Left ventricle myocardium inferior (tissue), 1 donor: ENCODE measurements at places on chromosomes 16 and 17.

DNA sequence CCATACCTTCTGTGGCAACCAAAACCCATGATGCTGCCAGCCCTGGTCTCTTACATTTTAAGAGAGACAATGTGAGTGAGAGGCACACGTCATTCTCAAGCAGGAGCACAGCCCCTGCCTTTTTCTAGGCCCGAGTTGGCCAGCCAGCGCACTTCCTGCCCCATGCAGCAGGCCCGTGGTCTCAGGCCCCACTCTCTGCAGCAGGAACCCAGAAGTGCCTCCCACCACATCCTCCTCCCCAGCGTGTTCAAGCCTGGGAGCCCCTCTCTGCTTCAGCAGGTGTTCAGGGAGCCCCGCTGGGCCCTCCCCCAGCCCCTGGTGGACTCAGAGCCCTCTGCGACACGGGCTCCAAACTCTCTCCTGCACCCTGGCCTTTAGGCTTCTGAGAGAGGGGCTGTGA lies 30.5 kb downstream of the ITGAE start:
- no peak overlapping the region for H3K27ac ChIP-seq
- no peaks in the 10 kb centered on the region for H3K4me1 ChIP-seq
- DNase-seq = no peak
- H3K4me3 ChIP-seq = no peak overlapping the region

DNA sequence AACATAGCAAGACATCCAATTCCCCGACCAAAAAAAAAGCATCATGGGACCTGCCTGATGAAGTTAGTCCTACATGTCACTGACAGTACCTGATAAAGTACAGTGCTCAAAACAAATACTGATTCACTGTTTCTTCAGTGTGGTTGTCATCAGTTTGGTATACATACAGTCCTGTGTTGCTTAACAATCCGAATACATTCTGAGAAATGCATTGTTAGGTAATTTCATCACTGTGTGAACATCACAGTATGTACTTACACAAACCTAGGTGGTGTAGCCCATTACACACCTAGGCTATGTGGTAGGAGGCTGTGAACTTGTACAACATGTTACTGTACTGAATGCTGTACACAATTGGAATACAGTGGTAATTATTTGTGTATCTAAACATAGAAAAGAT lies 19.0 kb upstream of the FA2H start:
- H3K27ac ChIP-seq = no peak overlapping the region
- no peak overlapping the region for H3K4me3 ChIP-seq
- peaks cover 63% of the 10 kb centered on the region for H3K27me3 ChIP-seq
- no peak for DNase-seq

GRCh38 chr17:75063201-75063600 lies 16.2 kb downstream of the KCTD2 start:
- peaks cover 45% of the 10 kb centered on the region for H3K36me3 ChIP-seq
- no peak overlapping the region for H3K27ac ChIP-seq
- DNase-seq = no peak
- H3K4me3 ChIP-seq = no peak overlapping the region

DNA sequence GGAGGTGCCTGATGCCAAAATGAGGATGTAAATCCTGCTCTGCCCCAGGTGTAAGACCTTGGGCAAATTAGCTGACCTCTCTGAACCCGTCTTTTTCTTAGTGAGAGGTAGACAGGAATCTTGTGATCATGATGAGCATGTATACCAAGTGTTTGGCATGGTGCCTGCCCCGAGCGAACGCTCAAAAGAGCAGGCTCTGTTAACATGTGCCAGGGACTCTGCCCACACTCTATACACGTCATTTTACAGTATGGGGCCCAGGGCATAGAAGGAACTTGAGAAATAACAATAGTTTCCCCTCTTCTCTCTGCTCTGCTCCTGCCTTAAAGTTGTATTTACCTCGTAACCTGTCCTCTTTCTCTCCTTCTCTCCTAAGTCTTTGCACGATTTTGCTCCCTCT lies 9.3 kb upstream of the MAF start:
- H3K27me3 ChIP-seq = peaks cover 47% of the 10 kb centered on the region
- no peak for DNase-seq
- H3K36me3 ChIP-seq = no peaks in the 10 kb centered on the region
- no peak overlapping the region for H3K4me3 ChIP-seq
- H3K27ac ChIP-seq = no peak overlapping the region

DNA sequence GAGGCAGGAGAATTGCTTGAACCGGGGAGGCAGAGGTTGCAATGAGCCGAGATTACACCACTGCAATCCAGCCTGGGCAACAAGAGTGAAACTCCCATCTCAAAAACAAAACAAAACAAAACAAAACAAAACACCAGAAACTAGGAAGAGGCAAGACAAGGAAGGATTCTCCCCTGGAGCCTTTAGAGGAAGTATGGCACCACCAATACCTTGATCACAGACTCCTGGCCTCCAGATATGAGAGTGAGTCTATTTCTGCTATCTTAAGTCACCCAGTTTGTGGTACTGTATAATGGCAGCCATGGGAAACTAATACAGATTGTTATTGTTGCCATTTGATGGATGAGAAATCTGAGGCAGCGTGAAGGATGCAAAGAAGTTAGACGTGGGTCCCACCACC lies 14.6 kb upstream of the CPPED1 start:
- H3K27ac ChIP-seq = no peak overlapping the region
- no peak overlapping the region for H3K4me3 ChIP-seq
- no peaks in the 10 kb centered on the region for H3K4me1 ChIP-seq
- H3K27me3 ChIP-seq = peaks cover 12% of the 10 kb centered on the region
- H3K36me3 ChIP-seq = no peaks in the 10 kb centered on the region

- peak overlapping the region; percentile 24 for H3K4me3 ChIP-seq
- no peak for DNase-seq
- H3K27ac ChIP-seq = peak overlapping the region; percentile 67
- peaks cover 16% of the 10 kb centered on the region for H3K4me1 ChIP-seq
Observed at GRCh38 chr17:58337210-58337599, 8.6 kb upstream of the TSPOAP1 start.

- H3K27me3 ChIP-seq = no peaks in the 10 kb centered on the region
- no peak for DNase-seq
- H3K36me3 ChIP-seq = peaks cover 25% of the 10 kb centered on the region
- H3K4me3 ChIP-seq = no peak overlapping the region
- peaks cover 54% of the 10 kb centered on the region for H3K4me1 ChIP-seq
Observed at GRCh38 chr17:79001190-79002020, 8.2 kb downstream of the CANT1 start.

- no peaks in the 10 kb centered on the region for H3K27me3 ChIP-seq
- H3K4me3 ChIP-seq = no peak overlapping the region
- no peak for DNase-seq
- peaks cover 10% of the 10 kb centered on the region for H3K4me1 ChIP-seq
- no peak overlapping the region for H3K27ac ChIP-seq
- H3K36me3 ChIP-seq = no peaks in the 10 kb centered on the region
Observed at GRCh38 chr17:19712436-19713004, 3.9 kb downstream of the SLC47A2 start.

- no peak overlapping the region for H3K27ac ChIP-seq
- H3K4me3 ChIP-seq = no peak overlapping the region
- DNase-seq = no peak
- H3K36me3 ChIP-seq = peaks cover 15% of the 10 kb centered on the region
Observed at GRCh38 chr17:15511142-15511541, 43.7 kb upstream of the CDRT4 start.

DNA sequence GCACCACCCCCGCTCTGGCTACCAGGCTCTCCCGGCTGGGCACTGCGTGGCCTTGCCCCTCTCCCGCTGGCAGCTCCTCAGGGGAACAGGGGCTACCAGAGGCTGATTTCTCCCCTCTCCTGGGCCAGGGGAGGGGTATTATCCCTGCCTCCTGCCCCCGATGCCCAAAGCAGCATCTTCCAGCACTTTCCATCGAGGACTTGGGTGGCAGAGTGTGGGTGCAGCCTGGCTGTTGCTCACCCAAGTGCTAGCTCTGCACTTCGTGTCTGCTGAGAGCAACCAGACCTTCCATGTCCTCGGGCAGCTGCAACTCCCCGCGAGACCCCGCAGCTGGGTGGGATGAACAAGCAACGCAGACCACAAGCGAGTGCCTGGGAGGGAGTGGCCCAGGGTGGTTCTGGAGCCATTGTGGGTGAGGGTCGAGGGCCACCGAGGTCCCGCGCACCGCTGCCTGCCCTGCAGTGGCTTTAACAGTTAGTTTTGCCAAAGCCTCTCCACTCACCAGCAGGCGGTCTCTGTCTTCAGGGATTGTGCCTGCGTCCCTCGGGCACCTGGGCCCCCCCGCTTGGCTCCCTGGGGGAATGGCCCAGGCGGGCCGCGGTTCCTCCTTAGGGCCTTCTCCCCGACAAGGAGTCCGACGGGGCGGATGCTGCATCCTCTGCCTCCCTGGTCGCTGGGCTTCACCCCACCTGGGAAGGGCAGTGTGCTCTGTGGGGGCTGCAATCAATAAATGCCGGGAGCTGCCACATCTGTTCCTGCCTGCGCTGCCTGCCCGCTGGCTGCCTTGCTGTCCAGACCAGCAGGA lies 8.4 kb downstream of the SLC25A10 start:
- H3K27ac ChIP-seq = no peak overlapping the region
- H3K4me1 ChIP-seq = peaks cover 22% of the 10 kb centered on the region
- H3K36me3 ChIP-seq = no peaks in the 10 kb centered on the region
- DNase-seq = no peak

GRCh38 chr17:62641153-62641552 lies 13.7 kb downstream of the MRC2 start:
- H3K27me3 ChIP-seq = no peaks in the 10 kb centered on the region
- no peak overlapping the region for H3K27ac ChIP-seq
- DNase-seq = no peak
- no peaks in the 10 kb centered on the region for H3K4me1 ChIP-seq

DNA sequence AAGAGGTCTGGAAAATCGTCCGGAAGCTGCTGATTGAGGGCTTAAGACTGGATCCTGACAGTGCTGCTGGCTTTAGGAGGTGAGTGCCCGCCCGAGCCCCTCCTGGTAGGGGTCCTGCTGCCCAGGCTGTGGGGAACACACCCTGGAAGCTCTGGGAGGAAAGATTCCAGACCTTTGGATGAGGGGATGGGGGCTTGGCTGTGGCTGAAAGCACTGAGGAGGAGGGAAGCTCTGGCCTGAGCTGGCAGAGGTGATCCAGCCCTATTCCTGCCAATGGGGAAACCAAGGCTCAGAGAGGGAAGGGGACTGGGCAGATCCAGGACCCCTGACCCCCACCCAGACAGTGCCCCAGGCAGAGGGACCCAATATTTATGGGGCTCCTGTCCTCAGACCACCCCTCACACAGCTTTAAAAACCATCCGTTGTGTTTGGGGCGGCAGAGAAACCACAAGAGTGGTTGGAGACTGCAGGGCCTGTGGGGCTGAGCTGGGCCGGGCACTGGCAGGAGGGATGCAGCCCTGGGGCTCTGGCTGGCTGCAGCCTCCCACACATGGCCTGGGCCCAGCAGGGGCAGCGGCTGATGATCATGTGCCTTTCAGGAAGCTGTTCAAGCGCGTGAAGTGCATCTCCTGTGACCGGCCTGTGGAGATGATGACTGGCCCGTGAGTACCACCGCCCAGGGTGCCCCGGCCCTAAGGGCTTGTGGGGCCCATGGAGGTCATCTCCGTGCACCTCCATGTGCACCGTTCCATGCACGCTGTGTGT lies 22.8 kb downstream of the UBALD1 start:
- DNase-seq = no peak
- H3K27me3 ChIP-seq = peaks cover 13% of the 10 kb centered on the region
- no peak overlapping the region for H3K4me3 ChIP-seq
- H3K4me1 ChIP-seq = no peaks in the 10 kb centered on the region

GRCh38 chr17:61805399-61805798 lies 57.9 kb downstream of the BRIP1 start:
- no peaks in the 10 kb centered on the region for H3K27me3 ChIP-seq
- no peak overlapping the region for H3K4me3 ChIP-seq

DNA sequence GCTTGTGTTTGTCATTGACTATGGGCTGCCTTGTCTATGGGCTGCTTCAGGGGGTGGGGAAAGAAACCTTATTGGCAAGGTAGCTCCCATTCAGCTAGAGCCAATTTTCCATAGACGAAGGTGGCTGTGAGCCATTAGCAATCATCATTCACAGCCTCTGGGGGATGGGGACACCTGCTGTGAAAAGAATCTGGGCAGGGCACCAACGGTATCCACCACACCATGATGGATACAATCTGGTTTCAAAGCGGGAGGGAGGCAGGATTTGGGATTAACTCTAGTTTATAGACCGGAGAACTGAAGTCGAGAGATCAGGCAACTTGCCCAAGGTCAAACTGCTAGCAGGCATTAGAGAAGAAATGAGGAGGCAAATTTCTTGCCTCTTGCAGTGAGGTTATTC lies 182.3 kb downstream of the SHISA9 start:
- H3K36me3 ChIP-seq = no peaks in the 10 kb centered on the region
- no peak for DNase-seq
- no peaks in the 10 kb centered on the region for H3K27me3 ChIP-seq
- no peak overlapping the region for H3K4me3 ChIP-seq
- no peak overlapping the region for H3K27ac ChIP-seq

DNA sequence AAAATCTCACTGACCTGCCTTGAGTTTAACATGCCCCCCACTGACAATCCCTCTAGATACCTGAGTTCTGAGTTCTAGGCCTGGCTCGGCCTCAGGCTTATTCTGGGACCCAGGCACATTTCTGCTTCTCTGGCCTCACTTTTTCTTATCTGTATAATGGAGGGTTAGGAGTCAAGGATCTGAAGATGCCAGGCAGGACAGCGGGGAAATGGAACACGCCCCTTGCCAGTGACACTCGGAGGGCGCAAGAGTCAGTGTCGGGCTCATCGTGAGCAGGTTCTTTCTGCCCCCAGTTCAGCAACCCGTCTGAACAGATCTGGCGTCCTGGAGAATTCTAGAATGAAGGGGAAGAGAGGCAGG lies 567 bp upstream of the MT3 start:
- H3K27me3 ChIP-seq = peaks cover 70% of the 10 kb centered on the region
- no peaks in the 10 kb centered on the region for H3K36me3 ChIP-seq
- H3K27ac ChIP-seq = no peak overlapping the region
- no peak for DNase-seq
- H3K4me1 ChIP-seq = peaks cover 11% of the 10 kb centered on the region

DNA sequence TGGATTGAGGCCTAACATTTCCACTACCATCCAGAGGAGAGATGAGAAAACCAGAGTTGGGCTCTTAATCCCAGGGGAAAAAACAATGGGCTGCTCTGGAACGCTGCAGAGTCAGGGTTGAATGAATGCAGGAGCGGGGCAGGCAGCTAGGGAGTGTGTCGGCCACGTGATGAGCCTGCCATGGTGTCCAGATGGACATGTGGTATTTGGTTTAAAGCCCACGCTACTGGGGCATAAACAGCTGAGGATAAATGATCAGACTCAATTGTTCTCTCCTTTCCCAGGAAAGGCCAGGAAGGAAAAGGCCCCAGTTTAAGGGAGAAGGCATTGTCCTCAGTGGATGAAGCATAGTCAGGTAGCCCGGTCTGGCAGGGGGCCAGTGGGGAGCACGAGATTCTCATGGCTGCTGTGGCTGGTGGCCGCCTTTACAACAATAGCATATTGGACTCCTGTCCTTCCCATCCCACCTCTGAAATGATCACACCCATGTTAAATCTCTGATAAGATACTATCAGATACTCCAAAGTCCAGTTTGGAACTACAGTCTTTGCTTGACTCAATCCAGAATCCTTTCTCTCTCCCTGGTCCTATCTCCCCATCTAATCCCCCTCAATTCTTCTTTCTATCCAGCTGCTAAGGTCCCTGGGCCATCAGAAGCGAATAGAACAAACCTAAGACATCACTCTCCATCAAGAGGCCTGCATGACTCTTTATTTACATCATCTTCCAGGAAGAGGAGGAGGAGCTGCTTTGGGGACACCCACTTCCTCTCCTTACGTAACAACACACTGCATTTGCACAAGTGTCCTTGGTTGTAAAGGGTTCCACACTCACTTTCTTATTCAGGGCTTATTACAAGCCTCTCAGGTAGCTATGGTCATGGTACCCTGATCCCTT lies 20.4 kb downstream of the CA4 start:
- H3K27me3 ChIP-seq = no peaks in the 10 kb centered on the region
- peak; percentile 67 for DNase-seq
- H3K36me3 ChIP-seq = no peaks in the 10 kb centered on the region
